Camera-type eye (tissue), 1 donor: ENCODE measurements at places on chromosomes 7 and 10. TPM values are rescaled to one million over a fixed set of nuclear protein-coding genes. Genes with fewer than 3 reads are reported as not detected.

C1GALT1 gene
- 96.4 TPM for total RNA-seq

C10orf90 gene
- 1.5 TPM for total RNA-seq

PRSS37 gene
- total RNA-seq: not detected

SUV39H2 gene
- 31.0 TPM for total RNA-seq

PRPS1L1 gene
- not detected for total RNA-seq

MUC12 gene
- not detected for total RNA-seq

GOLGA7B gene
- total RNA-seq: 2.2 TPM

TMEM213 gene
- not detected for total RNA-seq

TTYH3 gene
- 87.3 TPM for total RNA-seq

RASSF4 gene
- 48.5 TPM for total RNA-seq

TFPI2 gene
- 57.5 TPM for total RNA-seq

MSS51 gene
- 3.6 TPM for total RNA-seq

CCDC7 gene
- 66.3 TPM for total RNA-seq

CYP17A1 gene
- total RNA-seq: 0.33 TPM

PCLO gene
- total RNA-seq: 34.6 TPM

CNPY1 gene
- total RNA-seq: not detected

PTN gene
- 162 TPM for total RNA-seq

ASIC3 gene
- total RNA-seq: 4.4 TPM

FEZF1 gene
- total RNA-seq: 0.27 TPM
